ENCODE measurements at places on chromosomes 11 and 22. TPM values are rescaled to one million over a fixed set of nuclear protein-coding genes. Genes with fewer than 3 reads are reported as not detected.
A peak's percentile ranks its signal among the peaks of the same experiment; 100 is the strongest.

The OR2AG2 gene
- total RNA-seq = 0.25 TPM

The CRYBB3 gene
- 0.19 TPM for total RNA-seq

- no peak for DNase-seq
- no peaks in the 10 kb centered on the region for H3K36me3 ChIP-seq
- H3K4me1 ChIP-seq = no peaks in the 10 kb centered on the region
- no peak overlapping the region for H3K27ac ChIP-seq
These were observed 76.7 kb upstream of the BARX2 start for GRCh38 chr11:129298988-129299387.

DNA sequence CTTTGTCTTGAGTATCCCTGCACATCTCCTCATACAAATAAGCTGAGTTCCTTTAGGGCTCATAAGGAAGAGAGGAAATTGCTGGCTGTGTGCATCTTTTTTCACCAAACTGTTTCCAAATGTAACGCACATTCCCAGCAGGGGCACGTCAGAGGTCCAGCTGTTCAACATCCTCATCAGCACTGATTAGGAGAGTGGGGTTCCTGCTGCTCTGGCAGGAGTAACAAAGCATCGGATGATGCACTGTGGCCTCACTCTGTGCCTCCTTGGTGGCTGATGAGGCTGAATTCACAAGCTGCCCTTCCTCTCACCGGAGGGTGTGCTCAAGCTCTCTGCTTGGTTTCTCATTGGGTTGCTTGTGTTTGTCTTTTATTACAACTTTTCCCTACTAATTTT, 35.5 kb upstream of the SLC25A1 start:
- no peaks in the 10 kb centered on the region for H3K27me3 ChIP-seq
- no peak overlapping the region for H3K4me3 ChIP-seq
- peaks cover 23% of the 10 kb centered on the region for H3K4me1 ChIP-seq
- peak; percentile 32 for DNase-seq
- H3K27ac ChIP-seq = no peak overlapping the region

GRCh38 chr22:18022876-18023275, 1.5 kb downstream of the MICAL3 start:
- DNase-seq = no peak
- no peak overlapping the region for H3K27ac ChIP-seq
- H3K36me3 ChIP-seq = no peaks in the 10 kb centered on the region
- H3K27me3 ChIP-seq = peaks cover 71% of the 10 kb centered on the region
- no peak overlapping the region for H3K4me3 ChIP-seq
- H3K4me1 ChIP-seq = peaks cover 7% of the 10 kb centered on the region

- no peak overlapping the region for H3K27ac ChIP-seq
- no peaks in the 10 kb centered on the region for H3K4me1 ChIP-seq
- H3K4me3 ChIP-seq = no peak overlapping the region
- H3K36me3 ChIP-seq = no peaks in the 10 kb centered on the region
- no peaks in the 10 kb centered on the region for H3K27me3 ChIP-seq
These were observed 44.9 kb downstream of the OR4C46 start for GRCh38 chr11:54558919-54559318.

GRCh38 chr22:42937164-42937843, 77.6 kb downstream of the PACSIN2 start:
- no peak overlapping the region for H3K27ac ChIP-seq
- H3K4me3 ChIP-seq = no peak overlapping the region
- H3K27me3 ChIP-seq = no peaks in the 10 kb centered on the region

The GAL3ST1 gene
- total RNA-seq = 10.1 TPM
